ENCODE measurements at places on chromosomes 7 and 10.
A peak's percentile ranks its signal among the peaks of the same experiment; 100 is the strongest.

GRCh38 chr10:48494073-48494472 lies 110.8 kb downstream of the ARHGAP22 start:
- no peak for DNase-seq

GRCh38 chr10:34723750-34724149 lies 91.3 kb downstream of the PARD3 start:
- no peak for DNase-seq

DNA sequence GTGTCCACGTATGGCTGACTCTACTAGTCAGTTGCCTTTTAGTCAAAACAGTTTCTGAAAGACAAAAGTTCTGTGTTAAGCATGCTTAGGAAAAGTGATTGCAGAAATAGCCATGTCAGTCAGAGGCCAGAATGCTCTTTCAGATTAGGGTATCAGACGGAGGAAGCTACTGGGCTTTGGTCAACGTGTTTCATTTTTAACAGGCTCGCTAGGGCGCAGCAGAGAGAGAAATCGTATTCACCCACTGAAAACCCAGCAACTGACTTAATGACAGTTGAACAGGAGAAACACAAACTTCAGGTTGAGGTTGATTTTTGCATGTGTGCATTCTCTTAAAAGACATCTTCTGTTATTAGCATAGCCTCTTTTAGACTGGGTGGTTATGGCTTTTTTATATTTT lies 322.6 kb upstream of the KIAA1217 start:
- no peak for DNase-seq

GRCh38 chr7:47452295-47452694 lies 129.6 kb downstream of the TNS3 start:
- DNase-seq, result no peak

GRCh38 chr10:128080641-128081040 lies 45.6 kb downstream of the MKI67 start:
- DNase-seq, result no peak

GRCh38 chr10:49738616-49739360 lies 23.3 kb downstream of the OGDHL start:
- DNase-seq, result no peak

DNA sequence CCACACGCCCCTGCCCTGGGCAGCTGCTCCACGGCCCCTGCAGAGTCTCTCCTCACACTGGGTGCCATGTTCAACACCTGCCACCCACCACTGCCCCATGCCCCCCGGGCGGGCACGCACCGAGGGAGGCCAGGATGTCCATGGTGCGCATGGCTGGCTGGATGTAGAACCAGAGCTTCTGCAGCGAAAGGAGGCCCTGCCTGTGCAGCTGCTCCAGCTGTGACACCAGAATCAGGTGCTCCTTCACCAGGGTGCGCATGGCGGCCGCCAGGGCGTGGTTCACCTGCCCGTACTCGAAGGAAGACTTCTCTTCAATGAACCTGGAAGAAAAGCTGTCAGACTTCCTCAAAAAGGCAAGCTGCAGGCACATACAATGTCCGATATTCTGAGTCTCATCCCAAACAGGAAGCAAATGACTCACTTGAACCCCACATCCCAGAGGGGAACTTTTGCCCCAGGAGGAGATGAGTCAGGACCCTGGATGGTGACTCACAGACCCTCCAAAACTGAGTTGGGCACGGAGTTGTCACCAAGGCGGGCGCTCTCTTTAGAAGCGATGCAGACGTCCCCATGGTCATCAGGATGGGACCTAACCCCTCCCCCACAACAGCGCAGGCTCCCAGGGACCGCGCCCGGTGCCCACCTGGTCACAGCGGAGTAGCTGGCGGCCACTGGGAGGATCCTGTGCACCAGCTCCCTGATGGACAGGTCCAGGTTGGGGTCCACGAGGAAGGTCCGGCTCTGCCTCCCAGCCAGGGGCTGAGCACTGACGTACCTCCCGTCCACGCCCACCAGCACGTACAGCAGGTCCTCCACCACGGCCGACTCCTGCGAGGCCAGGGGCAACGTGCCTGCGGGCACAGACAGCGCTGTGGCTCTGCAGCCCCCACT lies 15.5 kb downstream of the TUBGCP2 start:
- peak; percentile 36 for DNase-seq

- DNase-seq, result no peak
Observed at GRCh38 chr7:76133164-76133775, 68.4 kb upstream of the SRRM3 start.

- DNase-seq, result no peak
Observed at GRCh38 chr7:37491919-37492694, 43.4 kb upstream of the ELMO1 start.

DNA sequence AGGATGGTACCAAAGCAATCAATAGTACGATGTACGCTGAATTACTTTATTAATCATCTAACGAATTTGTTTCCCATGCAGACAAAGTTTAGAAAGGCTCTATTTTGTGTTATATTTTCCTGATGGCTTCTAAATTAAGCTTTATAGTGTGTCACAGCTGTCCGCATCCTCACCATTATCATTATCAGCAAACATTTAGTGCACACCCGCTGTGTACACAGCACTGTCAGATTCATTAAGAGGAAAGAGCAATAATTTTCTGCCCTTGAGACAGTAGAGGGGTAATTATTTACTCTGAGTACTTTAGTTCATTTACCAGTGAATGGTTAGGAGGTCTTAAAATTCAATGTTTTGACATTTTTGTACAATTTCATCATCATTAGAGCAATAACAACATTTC lies 233.3 kb upstream of the PTPRZ1 start:
- DNase-seq, result no peak

DNA sequence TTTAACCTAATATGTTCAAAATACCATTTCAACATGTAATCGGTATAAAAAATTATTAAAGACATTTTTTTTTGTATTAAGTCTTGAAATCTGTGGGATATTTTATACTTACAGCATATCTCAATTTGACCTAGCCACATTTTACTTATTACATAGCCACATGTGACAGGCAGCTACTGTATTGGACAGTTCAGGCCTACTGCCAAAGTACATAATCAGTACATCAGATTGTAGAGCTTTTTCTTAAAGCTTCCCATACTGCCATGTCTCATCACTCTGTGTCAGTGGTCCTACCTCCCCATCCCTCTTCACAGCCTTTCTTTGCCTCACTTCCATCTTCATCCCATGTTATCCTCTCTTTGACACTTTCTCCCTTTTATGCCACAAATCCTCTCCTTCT lies 43.0 kb downstream of the LOXL4 start:
- no peak for DNase-seq

All from activated CD4-positive, alpha-beta T cell treated with anti-CD3 and anti-CD28 coated beads, Interleukin-2, amount 50 U/mL, for 48 hours (primary cell).